CD4-positive, alpha-beta T cell treated with Interleukin-1 beta for 1 hour (primary cell): ENCODE measurements at places on chromosomes 4 and X.

DNA sequence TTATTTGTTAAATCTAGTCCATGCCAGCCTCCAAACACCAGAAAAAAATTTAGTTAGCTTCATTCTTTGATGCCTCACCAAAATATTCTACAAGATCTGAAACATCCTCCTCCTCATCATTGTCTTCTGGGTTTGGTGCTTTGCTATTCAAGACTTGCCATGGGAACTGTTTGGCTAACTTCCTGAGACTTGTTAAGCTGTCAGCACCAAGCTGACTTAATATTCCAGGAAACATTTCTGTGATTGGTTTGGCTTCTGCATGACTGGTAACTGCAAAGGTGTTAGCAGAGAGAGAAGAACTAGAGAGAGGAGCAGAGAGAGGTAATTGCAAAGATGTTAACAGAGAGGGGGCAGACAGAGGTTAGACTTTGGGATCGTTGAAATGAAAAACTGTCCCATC is 101.3 kb downstream of the PALLD start:
- DNase-seq: no peak

DNA sequence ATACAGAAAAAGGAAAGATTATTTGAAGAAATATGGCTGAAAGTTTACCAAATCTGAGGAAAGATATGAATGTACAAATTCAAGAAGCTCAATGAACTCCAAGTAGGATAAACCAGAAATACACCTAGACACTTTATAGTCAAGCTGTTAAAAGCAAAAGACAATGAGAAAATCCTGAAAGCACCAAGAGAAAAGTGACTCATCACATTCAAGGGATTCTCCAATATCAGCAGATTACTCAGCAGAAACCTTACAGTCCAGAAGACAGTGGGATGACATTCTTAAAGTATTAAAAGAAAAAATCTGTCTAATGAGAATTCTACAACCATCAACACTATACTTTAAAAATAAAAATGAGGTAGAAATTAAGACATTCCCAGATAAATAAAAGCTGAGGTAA is 223.8 kb upstream of the ZCCHC13 start:
- no peak for DNase-seq

DNA sequence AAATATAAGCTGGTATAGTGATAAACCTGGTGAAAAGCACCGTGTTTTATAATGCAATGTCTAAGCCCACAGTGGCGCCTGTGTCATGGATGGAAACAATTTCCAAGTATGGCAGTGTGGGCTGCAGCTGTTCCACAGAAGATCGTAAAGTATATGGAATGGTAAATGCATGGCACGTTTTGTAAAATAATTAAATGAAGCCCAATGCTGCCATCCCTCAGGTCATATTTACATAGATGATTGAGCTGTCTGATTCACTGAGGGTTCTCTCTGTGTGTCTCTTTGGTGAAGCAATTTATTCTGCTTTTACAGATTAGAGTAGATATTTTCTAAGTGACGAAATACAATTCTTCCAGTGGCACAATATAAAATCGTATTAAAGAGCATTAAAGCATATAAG is 164.8 kb downstream of the ASMT start:
- DNase-seq: no peak

DNA sequence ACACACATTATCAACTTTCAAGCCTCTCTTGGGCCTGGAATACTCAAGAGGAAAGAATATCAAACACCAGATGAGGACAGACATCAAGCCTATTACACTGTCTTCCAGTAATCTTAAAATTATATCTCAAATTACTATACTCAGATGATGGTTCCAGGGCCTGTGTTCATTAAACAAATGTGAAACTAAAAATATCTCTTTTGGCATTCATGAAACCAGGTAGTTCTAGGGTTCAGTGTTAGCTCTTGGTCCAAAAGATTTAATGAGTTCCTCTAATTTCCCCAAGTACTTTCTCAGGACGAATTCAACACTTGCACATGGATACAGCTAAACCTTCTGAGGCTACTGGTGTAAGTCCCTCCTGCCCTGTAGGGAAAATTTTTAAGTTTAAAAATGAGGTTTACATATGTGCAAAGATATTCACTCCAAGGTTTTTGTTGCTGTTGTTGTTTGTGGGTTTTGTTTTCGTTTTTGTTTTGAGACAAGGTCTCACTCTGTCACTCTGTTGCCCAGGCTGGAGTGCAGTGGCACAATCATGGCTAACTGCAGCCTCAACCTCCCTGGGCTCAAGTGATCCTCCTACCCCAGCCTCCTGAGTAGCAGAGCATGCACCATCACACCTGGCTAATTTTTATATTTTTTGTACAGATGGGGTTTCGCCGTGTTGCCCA is 79.4 kb downstream of the USP46 start:
- DNase-seq: no peak

DNA sequence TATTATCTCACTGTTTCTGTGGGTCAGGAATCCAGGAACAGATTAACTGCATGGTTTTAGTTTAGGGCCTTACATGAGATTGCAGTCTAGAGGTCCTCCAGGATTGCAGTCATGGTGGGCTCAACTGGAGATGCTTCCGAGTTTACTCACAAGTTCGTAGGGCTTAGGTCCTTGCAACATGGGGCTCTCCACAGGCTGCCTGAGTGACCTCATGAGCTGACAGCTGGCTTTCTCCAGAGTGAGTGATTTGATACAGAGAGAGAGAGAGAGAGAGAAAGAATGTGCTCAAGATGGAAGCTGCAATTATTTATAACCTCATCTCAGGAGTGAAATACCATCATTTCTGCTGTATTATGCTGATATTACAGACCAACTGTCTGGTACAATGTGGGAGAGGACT is 168.9 kb downstream of the GPAT3 start:
- no peak for DNase-seq

GRCh38 chr4:27327421-27328181 is 467.0 kb downstream of the STIM2 start:
- no peak for DNase-seq

- DNase-seq: no peak
Observed at GRCh38 chr4:177728361-177729152, 286.3 kb upstream of the AGA start.

DNA sequence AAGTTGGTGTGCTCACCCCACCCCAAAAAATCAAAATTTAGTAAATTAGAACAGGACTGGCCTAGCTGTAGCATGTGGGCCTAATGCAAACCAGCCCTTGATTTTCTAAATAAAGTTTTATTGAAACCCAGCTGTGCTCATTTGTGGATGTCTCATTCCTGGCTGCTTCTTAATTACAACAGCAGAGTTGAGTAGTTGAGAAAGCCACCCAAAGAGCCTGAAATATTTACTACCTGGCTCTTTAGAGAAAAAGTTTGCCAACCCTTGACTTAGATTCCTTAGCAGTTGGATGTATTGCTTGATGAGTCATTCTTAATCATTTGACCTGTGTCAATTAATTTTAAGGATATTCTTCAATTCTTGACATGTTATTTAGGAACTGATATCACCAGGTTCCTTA is 168.3 kb upstream of the PUDP start:
- no peak for DNase-seq

DNA sequence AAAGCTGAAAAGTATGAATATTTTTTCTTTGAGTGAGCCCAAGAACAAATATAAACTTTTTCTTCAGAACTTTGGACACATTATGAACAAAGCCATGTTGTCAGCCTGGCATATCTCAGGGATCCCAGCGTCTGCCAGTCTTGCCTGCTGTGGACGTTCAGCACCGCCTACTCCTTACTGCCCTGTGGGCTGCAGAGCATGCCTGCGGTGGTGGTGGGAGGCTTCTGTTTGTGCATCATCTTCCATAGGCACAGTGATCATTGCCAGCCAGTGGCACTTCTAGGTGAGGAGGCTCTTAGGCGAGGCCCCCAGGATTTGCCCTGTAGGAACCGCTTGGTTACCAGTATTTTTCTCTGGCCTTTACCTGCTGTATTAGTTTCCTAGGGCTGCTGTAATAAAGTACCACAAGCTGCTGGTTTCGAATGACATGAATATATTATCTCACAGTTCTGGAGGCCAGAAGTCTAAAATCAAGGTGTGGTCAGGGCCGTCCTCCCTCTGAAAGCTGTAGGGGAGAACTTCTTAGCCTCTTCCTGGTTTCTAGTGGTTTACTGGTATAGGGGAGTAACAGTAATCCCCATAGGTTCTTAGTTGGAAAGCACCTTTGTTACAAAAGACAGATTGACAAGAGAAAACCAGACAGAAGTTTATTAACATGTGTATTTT is 15.4 kb downstream of the ANXA3 start:
- DNase-seq: no peak

DNA sequence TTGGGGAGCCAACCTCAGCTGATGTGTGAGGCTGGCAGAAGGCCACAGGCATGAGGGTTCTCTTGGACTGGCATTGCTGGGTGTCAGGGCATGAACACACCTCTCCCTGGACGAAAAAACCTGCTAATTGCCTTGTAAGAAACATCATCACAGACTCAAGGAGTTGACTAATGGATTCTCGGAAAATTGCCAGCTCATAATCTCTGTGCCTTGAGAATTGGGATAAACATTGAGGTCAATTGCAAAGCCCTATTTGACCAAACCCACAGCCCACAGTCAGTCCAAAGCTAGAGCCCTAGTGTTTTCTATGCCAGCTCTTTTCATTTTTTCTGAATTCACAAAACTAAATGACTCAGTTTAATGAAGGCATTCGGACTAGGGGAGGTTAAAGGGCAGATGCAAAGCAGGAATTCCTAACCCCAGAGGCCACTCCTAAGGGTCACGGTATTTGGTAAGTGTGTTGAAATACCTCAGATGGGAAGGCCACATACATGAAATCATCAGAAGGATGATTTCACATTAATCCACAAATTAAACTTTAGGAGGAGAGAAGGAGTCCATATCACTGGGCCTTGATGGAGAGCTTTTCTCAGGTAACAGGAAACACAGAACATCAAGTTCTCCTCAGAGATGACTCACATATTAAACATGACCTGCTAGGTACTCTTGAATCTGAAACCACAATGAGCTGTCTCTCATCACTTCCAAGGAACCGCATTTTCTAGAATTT is 39.0 kb upstream of the RASL11B start:
- DNase-seq: no peak
